ENCODE measurements at places on chromosomes 1 and 21. TPM values are rescaled to one million over a fixed set of nuclear protein-coding genes. Genes with fewer than 3 reads are reported as not detected.

DNA sequence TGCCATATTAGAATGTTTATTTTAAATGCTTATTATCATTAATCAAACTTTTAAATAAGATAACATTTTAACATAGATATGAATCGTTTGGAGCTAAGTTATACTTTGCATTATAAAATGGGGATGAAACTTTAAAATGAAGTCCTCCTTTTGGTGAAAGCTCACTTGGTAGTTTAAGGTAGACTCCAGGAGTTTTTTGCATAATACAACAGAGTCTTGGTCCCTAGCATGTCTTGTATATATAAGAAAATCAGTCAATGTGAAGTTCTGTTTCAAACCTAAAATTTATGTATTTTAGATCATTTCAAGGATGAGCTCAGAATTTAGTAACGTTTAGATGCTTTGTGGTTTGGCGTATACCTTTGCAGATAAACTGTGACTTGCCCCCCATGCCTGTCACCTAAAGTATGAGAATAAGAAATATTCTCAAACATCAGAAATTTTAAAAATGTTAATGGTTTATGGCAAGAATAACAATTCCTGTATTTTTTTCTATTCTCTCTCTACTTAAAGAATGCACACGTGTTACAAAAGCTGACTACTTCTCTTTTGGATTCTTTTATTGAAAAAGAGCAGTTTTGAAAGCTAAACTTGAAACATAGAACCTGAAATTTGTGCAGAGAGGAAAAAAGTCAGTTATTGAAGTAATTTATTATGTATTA lies 3.8 kb downstream of the NFIA start:
- DNase-seq, result no peak

DNA sequence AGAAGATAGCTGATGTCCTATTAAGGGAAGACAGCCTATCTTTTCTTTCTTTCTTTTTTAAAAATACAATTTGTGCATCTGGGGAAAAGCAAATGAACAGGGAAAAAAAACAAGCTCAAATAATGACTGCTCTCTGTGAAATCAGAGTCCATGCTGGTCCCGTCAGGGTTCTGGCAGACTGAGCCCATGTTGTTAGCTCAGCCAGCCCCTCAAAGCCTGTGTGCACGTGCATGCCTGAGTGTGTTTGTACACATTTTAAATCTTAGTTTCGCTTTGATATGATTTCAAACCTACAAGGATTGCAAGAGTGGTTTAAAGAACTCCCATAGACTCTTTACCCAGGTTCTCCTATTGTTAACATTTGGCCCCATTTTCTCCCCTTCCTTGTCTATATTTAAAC lies 231.8 kb upstream of the GREM2 start:
- no peak for DNase-seq

DNA sequence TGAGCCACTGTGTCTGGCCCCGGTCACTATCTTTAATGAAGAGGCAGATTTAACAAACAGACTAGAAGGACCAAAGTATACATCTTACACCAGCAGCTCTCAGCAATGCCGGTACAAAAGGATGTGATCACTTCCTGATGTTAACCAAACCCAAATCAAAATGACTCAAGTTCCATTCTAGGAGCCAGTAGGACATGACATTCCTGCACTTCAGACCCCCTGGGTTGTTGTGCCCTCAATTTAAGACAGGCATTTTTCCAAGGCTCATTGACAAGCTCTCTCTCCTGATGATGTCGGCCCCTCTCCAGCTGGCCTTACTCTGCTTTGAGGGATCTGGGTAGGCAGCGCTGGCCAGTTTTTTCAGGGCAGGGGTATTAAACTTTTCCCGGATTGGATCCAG lies 35.1 kb downstream of the YARS1 start:
- no peak for DNase-seq

DNA sequence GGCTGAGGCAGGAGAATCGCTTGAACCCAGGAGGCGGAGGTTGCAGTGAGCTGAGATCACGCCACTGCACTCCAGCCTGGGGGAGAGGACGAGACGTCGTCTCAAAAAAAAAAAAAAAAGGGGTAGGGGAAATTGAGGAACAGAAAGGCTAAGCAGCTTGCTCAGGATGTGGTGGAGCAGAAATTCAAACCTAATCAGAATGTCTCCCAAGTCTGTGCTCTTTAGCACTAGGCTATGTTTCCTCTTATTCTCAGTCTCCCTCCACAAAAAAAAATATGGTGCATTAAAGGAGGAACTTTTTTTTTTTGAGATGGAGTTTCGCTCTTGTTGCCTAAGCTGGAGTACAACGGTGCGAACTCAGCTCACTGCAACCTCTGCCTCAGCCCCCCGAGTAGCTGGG lies 114.2 kb downstream of the SLC16A1 start:
- DNase-seq, result no peak

CAPN8 gene
- 16.4 TPM for total RNA-seq

DNA sequence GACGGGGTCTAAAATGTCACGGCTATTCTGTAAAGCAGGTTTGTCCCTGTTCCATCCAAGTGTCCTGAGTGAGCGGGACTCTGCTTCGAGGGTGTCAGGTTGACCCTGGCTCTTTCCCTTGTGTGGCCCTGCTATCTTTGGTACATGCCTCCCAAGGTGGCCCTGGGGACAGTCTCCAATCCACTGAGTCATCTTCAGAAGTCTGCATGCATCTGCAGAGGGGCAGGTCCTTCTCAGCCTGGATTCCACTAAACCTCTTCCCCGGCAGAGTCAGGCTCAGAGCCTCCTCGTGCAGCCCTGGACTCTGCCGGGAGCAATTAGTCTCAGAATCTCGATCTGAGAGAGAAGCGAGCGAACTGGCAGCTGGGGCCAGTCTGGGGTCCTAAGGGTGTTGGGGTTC lies 50.1 kb upstream of the KCNJ15 start:
- DNase-seq, result no peak

GRCh38 chr1:180160357-180160756 lies 5.7 kb downstream of the QSOX1 start:
- no peak for DNase-seq

DNA sequence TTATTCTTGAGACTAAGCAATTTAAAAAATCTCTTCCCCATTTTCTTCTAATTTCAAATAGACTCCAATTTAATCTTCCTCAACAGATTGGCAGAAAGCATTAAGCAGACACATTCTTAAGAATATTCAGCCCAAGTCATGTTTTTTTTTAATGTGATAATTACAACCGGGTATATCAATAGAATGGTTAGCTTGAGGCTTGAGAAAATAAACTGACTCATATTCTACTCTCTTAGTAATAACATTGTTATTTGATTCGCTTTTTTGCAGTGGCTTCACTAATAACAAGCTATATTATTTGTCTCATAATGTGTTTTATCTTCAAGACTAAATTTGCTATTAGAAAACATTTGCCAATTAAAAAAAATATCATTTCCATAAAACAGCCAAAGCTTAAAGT lies 488.6 kb upstream of the RGS18 start:
- DNase-seq, result no peak

- DNase-seq, result peak; percentile 54
These were observed 19.0 kb upstream of the MFN2 start for GRCh38 chr1:11961230-11961629.

OR2W3 gene
- not detected for total RNA-seq

GRCh38 chr21:16522548-16522947 lies 792.8 kb downstream of the USP25 start:
- no peak for DNase-seq

C1orf105 gene
- total RNA-seq, result 0.23 TPM

GRCh38 chr1:173554089-173554488 lies 48.8 kb downstream of the SLC9C2 start:
- DNase-seq, result no peak

- DNase-seq, result no peak
These were observed 310.2 kb downstream of the NTNG1 start for GRCh38 chr1:107450899-107451664.

TNFAIP8L2 gene
- total RNA-seq, result 0.64 TPM

SFN gene
- 3.4 TPM for total RNA-seq

DNA sequence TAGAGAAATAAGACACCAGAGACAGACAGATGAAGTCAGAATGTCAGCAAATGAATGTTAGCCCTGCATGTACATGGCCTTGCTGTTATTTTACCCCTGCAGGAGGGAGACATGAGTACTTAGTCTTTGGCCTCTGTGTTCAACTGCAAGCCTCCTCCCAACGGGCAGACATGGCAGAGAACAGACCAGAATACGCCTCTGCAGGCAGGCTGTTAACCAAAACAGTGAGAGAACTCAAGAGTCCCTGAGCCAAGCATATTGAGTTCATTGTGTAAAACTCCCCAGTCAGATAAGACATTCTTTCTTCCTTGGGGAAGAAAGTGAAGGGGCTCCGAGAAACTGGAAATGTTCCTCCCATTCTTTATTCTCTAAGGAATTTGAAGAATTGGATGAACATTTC lies 150.9 kb downstream of the PHTF1 start:
- DNase-seq, result no peak

- no peak for DNase-seq
These were observed 27.3 kb upstream of the CAMK1G start for GRCh38 chr1:209556162-209556690.

- no peak for DNase-seq
These were observed 26.7 kb downstream of the RTCA start for GRCh38 chr1:100292711-100293110.

- peak; percentile 37 for DNase-seq
These were observed 95.6 kb upstream of the C8B start for GRCh38 chr1:57061369-57061768.

- no peak for DNase-seq
These were observed 1.2 kb downstream of the CROCC start for GRCh38 chr1:16922885-16923431.

DNA sequence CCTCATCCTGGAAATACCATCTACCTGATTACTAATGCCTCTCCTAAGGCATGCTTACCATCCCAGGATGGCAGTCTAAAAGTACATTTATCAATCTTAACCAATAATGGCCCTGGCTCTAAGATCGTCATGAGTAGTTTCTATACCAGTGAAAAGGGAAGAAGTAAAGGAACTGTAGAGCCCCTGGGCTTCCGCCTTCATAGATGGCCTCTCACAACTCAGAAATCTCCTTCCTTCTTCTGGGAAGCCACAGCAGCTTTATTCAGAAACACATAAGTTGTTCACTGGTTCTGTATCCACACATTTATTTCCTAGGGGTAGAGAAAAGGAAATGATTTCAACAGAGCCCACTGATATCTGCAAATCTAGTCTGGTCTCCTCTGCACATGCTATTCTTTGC lies 41.0 kb upstream of the CD5L start:
- DNase-seq, result no peak

GRCh38 chr1:203480525-203481084 lies 5.0 kb downstream of the PRELP start:
- peak; percentile 66 for DNase-seq

GRCh38 chr1:62373221-62373620 lies 54.0 kb upstream of the KANK4 start:
- no peak for DNase-seq

MYBPH gene
- not detected for total RNA-seq

SPRR5 gene
- total RNA-seq, result not detected

SIK1 gene
- total RNA-seq, result 22.8 TPM

- peak; percentile 27 for DNase-seq
These were observed 41.2 kb upstream of the RAB4A start for GRCh38 chr1:229229721-229230139.

- DNase-seq, result no peak
These were observed 184.5 kb upstream of the TMEM51 start for GRCh38 chr1:14969006-14969405.

DNA sequence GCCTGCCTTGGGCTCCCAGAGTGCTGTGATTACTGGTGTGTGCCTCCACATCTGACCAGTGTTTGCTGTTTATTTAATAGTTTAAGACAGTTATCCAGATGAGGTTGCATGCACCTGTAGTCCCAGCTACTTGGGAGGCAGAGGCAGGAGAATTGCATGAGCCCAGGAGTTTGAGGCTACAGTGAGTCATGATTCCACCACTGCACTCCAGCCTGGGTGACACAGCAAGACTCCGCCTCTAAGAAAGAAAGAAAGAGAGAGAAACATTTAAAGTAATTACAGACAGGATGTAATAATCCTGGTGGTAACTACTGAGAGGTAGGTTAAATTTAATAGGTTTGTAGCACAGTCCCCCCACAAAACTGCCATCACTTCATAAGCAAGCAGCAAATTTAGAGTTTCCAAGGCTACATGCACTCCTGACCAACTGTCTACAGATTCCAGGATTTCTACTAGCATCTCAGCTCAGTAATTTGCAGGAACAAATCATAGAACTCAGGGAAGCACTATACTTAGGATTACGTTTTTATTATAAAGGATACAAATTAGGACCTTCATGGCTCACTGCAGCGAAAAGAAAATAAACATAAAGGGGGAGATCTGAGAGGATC lies 89.6 kb downstream of the PKN2 start:
- peak; percentile 56 for DNase-seq

- no peak for DNase-seq
These were observed 44.0 kb downstream of the LYST start for GRCh38 chr1:235822685-235823084.

DNA sequence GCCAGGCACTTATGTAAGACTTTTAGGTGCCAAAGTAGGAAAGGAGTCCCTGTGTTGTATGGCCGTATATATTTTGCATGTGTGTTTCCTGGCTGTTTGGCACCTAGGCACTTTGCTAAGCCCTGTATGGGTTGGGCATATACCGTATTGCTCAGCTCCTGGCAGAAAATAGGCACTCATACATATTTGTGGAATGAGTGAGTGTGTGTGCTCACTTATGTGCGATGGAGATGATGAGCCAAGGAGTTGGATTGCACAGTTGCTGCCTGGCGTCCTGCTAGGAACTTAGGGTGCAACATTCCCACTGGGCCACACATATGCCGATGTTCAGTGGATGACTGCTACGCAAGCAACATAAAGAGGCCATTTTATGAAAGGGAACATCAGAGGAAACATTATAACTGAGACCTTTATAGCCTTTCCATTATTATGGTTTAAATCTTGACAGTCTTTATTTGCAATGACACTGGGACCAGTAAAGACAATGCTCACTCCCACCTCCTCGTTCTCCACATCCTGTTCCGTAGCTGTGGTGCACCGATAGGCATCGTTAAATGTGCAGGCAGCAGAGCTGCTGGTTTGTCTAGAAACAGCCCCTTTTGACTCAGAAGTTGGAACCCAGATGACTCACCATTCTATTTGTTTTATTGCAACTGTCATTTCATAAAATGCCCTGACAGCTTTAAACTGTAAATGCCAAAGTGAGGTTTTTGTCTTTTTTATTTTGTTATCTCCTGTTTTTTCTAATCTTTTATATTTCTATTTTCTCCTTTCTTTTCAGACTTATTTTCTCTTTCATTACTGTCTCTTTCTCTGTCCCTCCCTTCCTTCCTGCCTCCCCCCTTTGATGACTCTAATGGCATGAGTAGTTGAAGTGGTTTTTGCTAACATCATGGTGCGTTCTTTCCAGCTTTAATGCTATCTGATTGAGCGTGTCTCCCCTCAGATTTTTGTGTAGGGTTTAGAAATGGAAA lies 36.1 kb downstream of the PEX14 start:
- peak; percentile 47 for DNase-seq
